ENCODE measurements at places on chromosomes 3 and 15. TPM values are rescaled to one million over a fixed set of nuclear protein-coding genes. Genes with fewer than 3 reads are reported as not detected.

The GXYLT2 gene
- total RNA-seq: 26.4 TPM

The GPR171 gene
- total RNA-seq: 0.11 TPM

The IL17RB gene
- 12.1 TPM for total RNA-seq

The H1-8 gene
- not detected for total RNA-seq

DNA sequence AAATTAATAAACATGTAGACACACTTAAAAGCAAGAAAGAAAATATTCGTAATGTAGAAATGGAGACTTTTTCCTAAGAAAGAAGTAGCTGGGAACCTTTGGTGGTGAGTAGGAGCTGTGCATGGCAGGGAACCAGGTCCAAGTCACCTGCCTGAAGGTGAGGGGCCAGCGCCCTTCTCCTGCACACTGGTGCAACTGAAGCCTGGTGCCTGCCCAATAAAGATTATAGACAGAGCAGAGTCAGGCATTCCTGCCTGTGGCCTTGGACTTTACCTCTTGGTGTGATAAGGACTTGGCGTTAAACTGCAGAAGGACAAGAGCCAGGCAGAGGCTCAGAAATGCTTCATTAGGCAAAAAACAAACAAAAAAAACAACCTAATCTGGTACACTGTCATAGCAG lies 14.2 kb downstream of the CFAP91 start:
- H3K4me3 ChIP-seq: no peak overlapping the region
- H3K4me1 ChIP-seq: no peaks in the 10 kb centered on the region
- no peaks in the 10 kb centered on the region for H3K36me3 ChIP-seq
- H3K27ac ChIP-seq: no peak overlapping the region

DNA sequence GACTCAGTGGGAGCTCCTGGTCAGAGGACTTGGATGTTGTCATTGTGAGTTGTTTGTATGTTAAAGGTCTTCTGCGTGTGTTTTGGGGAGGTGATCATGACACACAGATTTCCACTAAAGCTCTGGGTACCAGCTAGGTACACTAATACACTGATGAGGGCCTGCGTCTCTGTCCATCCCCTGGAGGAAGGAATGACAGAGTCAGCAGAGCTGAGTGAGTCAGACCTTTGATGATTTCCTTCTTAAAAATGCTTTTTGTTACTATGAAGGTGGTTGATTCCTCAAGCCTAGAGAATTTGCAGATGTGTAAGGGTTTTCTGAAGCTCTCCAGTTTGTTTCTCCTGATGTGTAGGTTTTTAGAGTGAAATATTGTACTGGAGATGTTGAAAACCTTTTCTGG lies 424.1 kb upstream of the TPM1 start:
- peak overlapping the region; percentile 59 for H3K27ac ChIP-seq
- no peak overlapping the region for H3K4me3 ChIP-seq
- H3K27me3 ChIP-seq: no peaks in the 10 kb centered on the region
- H3K4me1 ChIP-seq: peaks cover 2% of the 10 kb centered on the region
- no peak for DNase-seq
- no peaks in the 10 kb centered on the region for H3K36me3 ChIP-seq

GRCh38 chr3:46958467-46959160 lies 17.9 kb downstream of the CCDC12 start:
- H3K27ac ChIP-seq: no peak overlapping the region
- H3K4me3 ChIP-seq: no peak overlapping the region
- peaks cover 3% of the 10 kb centered on the region for H3K36me3 ChIP-seq
- DNase-seq: no peak
- H3K4me1 ChIP-seq: peaks cover 34% of the 10 kb centered on the region

- H3K27ac ChIP-seq: no peak within 1 kb of the TSS
- H3K4me1 ChIP-seq: no peaks in the 10 kb centered on the region
- peaks cover 2% of the 10 kb centered on the region for H3K27me3 ChIP-seq
- no peak for DNase-seq
These were observed at the start of gene ITIH1 for GRCh38 chr3:52777127-52777958. Gene ITIH1 (plus strand): TSS chr3:52777599. CDS start chr3:52777616, 17 bp downstream.

DNA sequence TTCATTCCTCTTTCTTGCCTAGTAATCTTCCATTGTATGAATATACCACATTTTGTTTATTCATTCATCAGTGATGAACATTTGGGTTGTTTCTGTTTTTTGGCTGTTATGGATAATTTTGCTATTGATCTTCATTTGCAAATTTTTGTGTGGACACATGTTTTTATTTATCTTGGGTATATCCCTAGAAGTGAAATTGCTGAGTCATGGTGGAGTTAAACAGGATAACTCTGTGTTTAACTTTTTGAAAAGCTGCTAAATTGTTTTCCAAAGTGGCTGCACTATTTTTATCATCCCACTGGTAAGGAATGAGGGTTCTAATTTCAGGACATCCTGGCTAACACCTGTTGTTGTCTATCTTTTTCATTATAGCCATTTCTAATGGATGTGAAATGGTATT lies 74.6 kb upstream of the ARL6 start:
- no peaks in the 10 kb centered on the region for H3K36me3 ChIP-seq
- H3K4me1 ChIP-seq: no peaks in the 10 kb centered on the region
- H3K27ac ChIP-seq: no peak overlapping the region
- no peak for DNase-seq

- H3K4me3 ChIP-seq: no peak overlapping the region
- no peaks in the 10 kb centered on the region for H3K27me3 ChIP-seq
- no peak overlapping the region for H3K27ac ChIP-seq
- peaks cover 10% of the 10 kb centered on the region for H3K36me3 ChIP-seq
- no peak for DNase-seq
These were observed 68.7 kb downstream of the LMLN start for GRCh38 chr3:198028718-198029117.

DNA sequence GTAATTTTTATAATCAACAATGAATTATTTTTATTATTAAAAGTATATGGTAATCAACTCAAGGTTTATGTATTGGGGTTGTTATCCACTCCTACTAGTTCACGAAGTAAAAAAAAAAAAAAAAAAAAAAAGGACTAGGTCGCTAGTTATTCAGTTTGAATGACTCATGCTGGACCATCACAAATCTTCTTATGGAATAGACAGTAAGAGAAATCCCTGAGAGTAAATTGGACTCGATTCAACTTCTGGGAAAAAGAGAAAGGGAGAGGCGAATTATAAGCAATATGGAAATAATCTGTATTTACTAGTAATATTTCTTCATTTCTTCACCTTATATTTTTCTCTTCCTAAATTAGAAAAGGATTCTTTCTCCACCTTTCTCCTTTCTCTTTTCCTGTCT lies 2.0 kb downstream of the MYEF2 start:
- peak overlapping the region; percentile 62 for H3K4me3 ChIP-seq
- no peaks in the 10 kb centered on the region for H3K27me3 ChIP-seq
- peak overlapping the region; percentile 92 for H3K27ac ChIP-seq
- peaks cover 3% of the 10 kb centered on the region for H3K4me1 ChIP-seq

DNA sequence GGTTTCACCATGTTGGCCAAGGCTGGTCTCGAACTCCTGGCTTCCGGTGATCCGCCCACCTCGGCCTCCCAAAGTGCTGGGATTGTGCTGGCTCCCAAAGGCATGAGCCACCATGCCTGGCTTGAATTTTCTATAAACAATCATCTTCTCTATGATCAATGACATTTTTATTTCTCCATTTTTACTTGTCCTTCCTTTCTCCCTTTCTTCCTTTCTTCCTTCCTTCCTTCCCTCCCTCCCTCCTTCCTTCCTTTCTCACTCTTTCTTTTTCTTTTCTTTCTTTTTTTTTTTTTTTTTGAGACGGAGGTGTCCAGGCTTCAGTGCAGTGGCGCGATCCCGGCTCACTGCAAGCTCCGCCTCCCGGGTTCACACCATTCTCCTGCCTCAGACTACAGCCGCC lies 8.6 kb upstream of the KPNA1 start:
- H3K4me1 ChIP-seq: no peaks in the 10 kb centered on the region
- H3K4me3 ChIP-seq: no peak overlapping the region
- H3K27ac ChIP-seq: no peak overlapping the region
- no peak for DNase-seq

DNA sequence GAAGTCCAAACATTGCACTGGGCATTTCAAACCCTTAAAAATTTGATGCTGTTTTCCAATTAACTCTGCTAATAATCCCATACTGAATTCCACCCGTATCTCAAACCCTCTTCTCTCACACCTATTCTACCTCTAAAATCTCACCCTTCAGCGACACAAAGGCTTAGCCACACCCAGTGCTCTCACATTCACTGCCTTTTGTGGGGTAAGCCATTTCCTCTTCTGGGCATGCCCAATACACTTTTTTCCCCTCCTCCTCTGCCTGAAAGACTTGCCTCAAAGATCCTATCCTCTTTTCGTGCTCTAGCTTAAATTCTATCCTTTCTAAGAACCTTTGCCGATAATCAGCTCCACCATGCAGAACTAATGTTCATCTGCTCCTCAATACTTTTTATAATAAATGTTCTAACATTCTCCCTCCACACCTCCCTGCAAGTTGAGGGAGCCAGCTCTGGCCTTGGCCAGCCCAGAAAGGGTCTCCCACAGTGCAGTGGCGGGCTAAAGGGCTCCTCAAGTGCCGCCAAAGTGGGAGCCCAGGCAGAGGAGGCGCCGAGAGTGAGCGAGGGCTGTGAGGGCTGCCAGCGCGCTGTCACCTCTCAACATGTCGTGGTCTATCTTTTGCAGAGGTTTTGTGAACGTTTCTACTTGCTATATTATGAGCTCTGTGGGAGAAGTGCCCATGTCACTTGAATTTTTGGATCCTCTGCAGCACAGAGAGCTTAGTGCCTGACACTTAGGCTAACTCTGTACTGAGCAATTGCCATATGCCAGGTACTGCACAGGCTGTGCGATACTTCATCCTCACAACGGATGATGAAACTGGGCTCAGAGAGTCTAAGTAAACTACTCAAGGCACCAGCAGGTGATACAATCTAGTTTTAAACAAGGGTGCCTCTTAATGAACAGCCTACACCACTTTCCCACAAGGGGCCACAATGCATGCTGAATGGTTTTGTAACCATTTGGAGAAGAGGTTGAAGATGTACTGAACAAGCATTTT lies 53.6 kb upstream of the BCL6 start:
- no peak for DNase-seq
- no peaks in the 10 kb centered on the region for H3K27me3 ChIP-seq
- H3K36me3 ChIP-seq: no peaks in the 10 kb centered on the region
- no peak overlapping the region for H3K27ac ChIP-seq

DNA sequence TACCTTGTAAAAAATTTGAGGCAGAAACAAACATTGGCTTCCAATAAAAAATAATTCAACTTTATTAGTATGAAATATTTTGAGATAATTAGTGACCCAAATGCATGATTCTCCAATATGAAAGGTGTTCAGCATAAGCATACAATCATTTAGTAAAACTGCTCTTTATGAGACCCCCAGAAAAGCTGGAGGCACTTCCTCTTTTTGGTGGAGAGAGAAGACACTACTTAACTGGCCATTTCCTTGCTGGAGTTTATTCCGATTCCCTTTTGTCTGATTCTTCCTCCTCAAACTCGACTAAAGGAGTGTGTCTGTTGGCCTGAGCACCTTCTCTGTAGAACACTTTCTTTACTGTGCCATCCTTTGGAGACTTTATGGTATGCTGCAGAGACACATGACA lies 34.8 kb upstream of the DCUN1D1 start:
- H3K4me3 ChIP-seq: no peak overlapping the region
- H3K36me3 ChIP-seq: peaks cover 16% of the 10 kb centered on the region
- no peaks in the 10 kb centered on the region for H3K4me1 ChIP-seq
- H3K27me3 ChIP-seq: no peaks in the 10 kb centered on the region
- no peak for DNase-seq

DNA sequence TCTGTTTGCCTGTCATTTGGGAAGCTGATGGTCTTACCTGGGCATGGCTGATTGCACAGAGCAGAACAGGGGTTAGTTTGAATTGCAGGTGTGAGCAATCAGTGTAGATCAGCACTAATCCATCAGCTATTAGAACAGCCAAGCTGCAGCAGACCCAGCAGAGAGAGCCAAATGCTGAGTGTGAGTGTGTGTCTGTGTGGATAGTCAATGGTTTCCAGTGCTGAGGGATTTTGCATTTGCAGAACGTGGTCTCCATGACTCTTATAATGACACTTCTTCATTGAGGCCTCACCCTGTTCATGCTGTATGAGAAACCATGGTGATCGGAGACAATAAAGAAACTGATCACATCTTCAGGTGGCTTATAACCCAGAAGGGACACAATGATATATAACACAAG lies 312.1 kb downstream of the SOX2 start:
- H3K4me3 ChIP-seq: no peak overlapping the region
- H3K4me1 ChIP-seq: no peaks in the 10 kb centered on the region
- no peaks in the 10 kb centered on the region for H3K36me3 ChIP-seq
- no peak for DNase-seq
- H3K27ac ChIP-seq: no peak overlapping the region

GRCh38 chr15:69167218-69167846 lies 6.9 kb downstream of the GLCE start:
- H3K27ac ChIP-seq: no peak overlapping the region
- H3K36me3 ChIP-seq: no peaks in the 10 kb centered on the region

DNA sequence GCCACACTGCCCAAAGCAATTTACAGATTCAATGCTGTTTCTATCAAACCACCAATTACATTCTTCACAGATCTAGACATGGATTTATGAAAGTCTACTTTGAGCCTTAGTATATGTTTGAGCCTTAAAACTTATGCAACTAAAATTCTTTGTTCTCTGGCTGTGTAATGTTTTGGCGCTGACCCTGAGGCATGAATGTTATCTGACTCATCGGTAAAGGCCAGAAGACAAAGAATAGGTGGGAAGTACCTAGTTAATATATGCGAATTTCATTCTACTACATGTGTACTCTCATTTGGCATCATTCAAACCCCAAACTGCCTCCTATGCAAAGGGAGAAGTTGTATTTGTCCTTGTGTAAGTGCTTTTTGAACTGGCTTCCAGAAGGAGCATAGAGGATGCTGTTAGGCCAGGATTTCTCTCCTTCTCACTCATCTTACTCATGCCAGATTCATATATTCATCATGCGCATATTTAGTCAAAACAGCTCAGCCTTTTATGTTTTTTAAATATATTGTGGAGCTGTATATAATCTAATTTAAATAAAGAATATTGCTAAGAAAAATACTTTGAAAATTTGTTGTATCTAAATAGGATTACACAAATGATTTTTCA lies 204.2 kb downstream of the NFKBIZ start:
- H3K4me3 ChIP-seq: no peak overlapping the region
- no peaks in the 10 kb centered on the region for H3K4me1 ChIP-seq
- no peak overlapping the region for H3K27ac ChIP-seq
- no peaks in the 10 kb centered on the region for H3K27me3 ChIP-seq
- H3K36me3 ChIP-seq: no peaks in the 10 kb centered on the region

- H3K27me3 ChIP-seq: no peaks in the 10 kb centered on the region
- H3K36me3 ChIP-seq: no peaks in the 10 kb centered on the region
- H3K4me1 ChIP-seq: peaks cover 13% of the 10 kb centered on the region
These were observed 541 bp downstream of the RPS27L start for GRCh38 chr15:63156755-63157117.

DNA sequence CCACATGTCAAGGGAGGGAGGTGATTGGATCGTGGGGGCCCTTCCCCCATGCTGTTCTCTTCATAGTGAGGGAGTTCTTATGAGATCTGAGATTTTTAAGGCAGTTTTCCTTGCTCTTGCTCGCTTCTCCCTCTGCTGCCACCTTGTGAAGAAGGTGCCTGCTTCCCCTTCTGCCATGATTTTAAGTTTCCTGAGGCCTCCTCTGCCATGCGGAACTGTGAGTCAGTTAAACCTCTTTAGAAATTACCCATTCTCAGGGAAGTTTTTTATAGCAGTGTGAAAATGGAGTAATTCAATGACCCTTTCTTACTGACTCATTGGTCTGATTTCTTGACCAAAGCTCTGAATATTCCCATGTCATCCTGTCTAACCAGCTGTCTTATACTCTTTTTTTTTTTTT lies 484.4 kb upstream of the TPRG1 start:
- H3K27ac ChIP-seq: no peak overlapping the region
- no peaks in the 10 kb centered on the region for H3K27me3 ChIP-seq
- H3K36me3 ChIP-seq: no peaks in the 10 kb centered on the region
- DNase-seq: no peak
- no peak overlapping the region for H3K4me3 ChIP-seq

GRCh38 chr3:143222981-143223380 lies 103.4 kb downstream of the CHST2 start:
- H3K27ac ChIP-seq: no peak overlapping the region
- H3K4me3 ChIP-seq: no peak overlapping the region
- H3K27me3 ChIP-seq: no peaks in the 10 kb centered on the region
- H3K4me1 ChIP-seq: no peaks in the 10 kb centered on the region
- H3K36me3 ChIP-seq: no peaks in the 10 kb centered on the region
